ENCODE measurements at places on chromosomes 7 and 10.
A peak's percentile ranks its signal among the peaks of the same experiment; 100 is the strongest.

DNA sequence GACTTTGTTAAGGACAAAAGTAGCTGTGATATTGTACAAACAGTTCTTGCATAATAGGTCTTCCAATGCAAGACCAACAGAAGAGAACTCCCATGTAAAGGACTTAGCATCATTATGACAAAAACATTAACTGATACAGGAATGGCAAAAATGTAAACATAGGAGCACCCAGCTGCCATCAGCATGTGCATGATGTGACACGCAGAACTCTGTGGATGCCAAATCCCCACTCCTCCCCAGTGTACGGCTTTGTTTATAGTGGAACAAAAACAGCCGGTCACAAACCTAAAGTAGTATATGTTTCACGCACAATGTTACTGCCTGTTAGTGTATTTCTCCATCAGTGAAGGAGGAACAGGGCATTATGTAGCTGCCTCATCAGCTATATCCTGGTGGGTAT, 316.0 kb upstream of the AOAH start:
- no peak for DNase-seq

GRCh38 chr7:22109761-22110160, 164.1 kb upstream of the CDCA7L start:
- DNase-seq, result peak; percentile 44

GRCh38 chr7:81710751-81711150, 59.1 kb downstream of the HGF start:
- DNase-seq, result no peak

DNA sequence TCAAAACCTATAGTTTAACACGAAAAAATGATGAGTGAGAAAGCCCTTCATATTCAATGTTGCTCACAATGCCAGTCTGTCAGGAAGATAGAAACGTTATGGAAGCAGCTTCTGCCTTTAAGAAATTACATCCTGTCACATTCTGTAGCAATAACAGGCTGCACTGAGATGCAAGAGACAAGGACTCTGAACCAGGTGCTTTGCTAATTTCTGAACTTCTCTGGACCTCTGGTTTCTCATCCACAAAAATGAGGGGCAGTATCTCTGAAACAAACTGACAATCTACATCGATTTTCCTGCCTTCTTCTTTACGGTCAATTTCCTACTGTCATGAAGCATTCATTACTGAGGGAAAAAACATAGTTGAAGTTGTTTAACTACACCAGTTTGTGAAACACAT, 234.0 kb downstream of the SNX13 start:
- no peak for DNase-seq

- DNase-seq, result peak; percentile 52
Observed at GRCh38 chr7:102425639-102426267, 7.6 kb upstream of the ORAI2 start.

DNA sequence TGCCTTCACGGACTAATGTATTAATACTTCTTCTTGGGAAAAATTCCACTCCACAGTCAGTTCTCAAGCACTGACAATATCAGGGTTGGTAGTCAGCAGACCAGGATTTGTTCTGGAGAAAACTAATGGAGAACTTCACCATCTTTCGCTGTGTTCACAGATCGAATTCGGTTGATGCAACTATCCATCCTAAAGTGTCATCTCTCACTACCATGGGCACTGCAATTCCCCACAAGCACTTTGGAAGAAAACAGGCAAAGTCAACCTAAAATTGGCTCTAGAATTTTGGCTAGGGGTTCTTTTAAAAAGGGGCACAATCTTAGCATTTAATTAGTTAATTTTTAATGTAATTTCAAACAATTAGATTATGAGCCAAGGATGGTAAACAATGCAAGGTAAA, 164.4 kb downstream of the HGF start:
- no peak for DNase-seq

DNA sequence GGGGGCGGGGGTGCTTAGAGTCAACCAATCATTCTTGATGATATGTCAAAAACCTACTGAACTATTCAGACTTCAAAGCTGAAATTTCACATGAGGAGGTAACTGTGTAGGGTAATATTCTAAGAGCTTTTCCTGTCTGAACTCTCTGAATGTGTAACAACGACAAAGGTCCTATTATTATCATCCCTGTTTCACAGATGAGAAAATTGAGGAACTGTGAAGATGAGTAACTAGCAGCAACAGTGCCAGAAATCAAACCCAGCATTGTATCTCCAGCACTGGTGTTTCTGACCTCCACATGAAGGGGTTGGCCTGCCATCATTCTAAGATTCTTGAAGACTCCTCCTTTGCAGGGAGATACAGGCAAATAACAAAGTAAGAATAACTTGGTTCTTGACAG, 294.7 kb upstream of the AOAH start:
- DNase-seq, result no peak

- DNase-seq, result peak; percentile 21
Observed at GRCh38 chr7:111650456-111650999, 88.2 kb upstream of the IMMP2L start.

DNA sequence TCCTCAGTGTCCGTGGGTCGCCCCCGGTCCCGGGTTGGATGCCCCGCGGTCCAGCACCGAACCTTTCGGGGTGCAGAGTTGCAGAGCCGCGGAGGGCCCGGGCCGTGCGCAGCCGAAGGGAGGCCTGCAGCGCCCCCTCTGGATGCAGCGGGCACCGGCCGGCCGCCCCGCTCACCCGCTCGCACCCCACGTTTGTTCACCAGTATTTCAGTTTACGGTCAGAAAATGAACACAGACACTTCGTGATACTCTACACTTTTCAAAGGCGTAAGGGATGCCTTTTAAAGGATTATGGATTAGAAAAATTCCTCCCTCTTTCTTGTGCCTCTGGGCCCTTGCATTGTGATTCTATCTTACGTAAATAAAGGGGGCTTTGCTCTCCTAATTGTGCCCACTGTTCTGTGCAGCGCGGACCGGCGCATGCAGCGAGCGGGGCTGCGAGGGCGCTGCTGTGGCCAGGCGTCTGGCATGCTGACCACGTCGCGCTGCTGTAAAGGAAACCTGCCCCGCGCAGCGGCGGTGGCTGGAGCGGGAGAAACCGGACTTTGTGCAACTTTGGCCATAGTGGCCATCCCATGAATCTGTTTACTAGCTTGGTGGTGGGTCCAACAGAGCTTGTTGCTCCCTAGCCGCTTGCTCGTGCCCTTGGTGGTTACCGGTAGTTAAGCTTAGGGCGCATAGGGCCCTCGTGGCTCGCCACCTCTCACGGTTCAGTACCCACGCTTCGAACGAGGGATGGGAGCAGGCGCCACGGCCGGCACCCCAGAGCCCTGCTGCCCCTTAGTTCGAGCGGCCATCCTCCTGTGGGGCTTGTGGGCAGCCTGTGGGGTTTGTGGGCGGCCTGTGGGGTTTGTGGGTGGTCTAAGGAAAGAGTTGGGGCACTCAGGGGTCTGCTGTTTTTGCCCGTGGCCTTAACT, 739 bp upstream of the MEST start:
- no peak for DNase-seq

GRCh38 chr7:130417213-130417612, 23.6 kb downstream of the CEP41 start:
- no peak for DNase-seq
